ENCODE measurements at places on chromosomes 5 and 9.
A peak's percentile ranks its signal among the peaks of the same experiment; 100 is the strongest.

DNA sequence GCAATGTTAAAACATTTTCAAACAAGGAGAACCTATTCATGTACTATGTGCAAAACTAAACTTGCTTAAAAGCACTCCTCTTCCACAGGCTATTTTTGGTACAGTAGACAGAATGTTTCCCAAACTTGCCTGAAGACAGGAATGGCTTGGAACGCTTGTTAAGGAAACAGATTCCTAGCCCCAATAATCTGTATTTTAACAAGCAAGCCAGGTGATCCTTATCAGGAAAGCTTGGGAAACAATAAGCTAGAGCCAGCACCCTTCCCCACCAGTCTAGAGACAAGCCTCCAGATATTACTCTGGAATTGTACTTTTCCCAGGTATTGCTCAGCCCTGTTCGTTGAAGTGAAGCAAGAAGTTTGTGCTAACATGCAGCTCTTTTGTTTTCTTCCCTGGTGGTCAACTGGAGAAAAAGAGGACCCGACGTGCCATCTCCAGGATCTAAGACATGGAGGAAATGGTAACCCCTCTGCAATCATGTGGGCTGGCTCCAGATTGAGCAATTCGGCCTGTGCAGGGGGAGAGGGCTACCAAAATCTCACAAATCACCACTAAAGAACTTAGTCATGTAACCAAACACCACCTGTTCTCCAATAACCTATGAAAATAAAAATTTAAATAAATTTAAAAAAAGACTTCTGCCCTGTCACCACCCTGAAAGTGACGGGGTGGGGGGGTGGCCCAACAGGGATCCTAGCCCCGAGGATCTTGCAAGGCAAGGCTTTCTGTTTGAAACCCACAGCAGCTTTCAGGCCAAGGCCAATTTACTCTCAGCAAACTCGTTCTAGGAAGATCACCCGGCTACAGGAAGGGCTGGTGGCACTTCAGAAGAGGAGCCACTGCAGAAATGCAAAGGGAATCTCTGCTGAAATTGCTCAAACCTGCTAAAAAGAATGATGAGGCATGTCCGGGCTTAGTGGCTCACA lies 48.6 kb downstream of the SHB start:
- no peak for DNase-seq

GRCh38 chr9:34557426-34558321 lies 31.9 kb downstream of the CNTFR start:
- no peak for DNase-seq

GRCh38 chr9:6147846-6148245 lies 67.8 kb upstream of the IL33 start:
- DNase-seq: no peak

GRCh38 chr9:111455638-111456037 lies 28.5 kb downstream of the ECPAS start:
- DNase-seq: no peak

- no peak for DNase-seq
Observed at GRCh38 chr9:78971540-78971939, 600.2 kb upstream of the TLE4 start.

DNA sequence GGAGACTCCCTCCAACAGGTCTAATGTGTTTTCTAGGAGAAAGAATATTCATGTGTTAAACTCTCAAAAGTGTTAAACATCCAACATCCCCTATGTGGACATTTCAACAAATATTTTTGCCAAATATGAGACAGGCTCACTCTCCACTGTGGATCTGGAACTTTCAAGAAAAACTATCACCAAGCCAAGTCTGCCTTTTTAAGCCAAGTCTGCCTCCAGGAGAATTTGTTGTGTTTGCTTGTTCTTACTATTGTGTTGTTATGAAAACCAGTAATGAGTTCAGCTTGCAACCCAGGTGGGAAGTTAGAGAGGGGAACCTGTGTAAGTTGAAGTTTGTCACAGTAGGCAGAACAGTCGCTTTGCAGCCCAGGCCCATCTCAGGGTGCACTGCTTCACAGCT lies 228.1 kb downstream of the NFIB start:
- DNase-seq: no peak

DNA sequence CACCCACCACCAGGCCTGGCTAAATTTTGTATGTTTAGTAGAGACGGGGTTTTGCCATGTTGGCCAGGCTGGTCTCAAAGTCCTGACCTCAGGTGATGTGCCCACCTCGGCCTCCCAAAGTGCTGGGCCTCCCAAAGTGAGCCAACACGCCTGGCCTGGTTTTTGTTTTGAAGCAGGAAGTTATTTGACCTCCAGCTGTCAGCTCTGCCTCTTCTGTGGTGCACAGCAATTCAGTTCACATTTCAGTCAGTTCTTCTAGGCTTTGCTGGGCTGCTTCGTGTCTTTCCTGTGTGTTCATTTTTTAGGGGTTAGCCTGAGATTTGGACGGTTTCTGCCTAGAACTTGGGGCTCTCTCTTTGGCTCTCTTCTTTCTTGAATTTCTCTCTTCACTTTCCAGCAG lies 8.9 kb downstream of the LCN1 start:
- DNase-seq: peak; percentile 67

GRCh38 chr5:116382032-116382873 lies 192.4 kb downstream of the SEMA6A start:
- DNase-seq: no peak

GRCh38 chr5:138946241-138946623 lies 71.1 kb upstream of the LRRTM2 start:
- no peak for DNase-seq

DNA sequence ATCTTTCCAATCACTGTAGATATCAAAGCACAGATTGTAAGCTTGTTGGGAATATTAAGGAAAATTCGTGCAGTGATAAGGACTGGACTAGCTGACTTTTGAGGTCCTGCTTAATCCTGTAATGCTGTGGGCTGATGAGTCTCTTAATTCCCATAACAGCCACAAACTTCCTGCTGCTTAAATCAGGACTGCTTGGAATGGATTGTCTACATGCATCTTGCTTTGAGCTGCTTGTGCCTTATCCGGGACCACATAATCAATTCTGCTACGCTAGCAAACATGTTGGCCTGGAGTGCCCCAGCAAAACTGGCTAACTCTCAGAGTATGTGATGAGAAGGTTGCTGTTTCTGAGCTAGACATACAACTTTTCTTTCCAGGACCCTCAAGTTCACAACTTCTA lies 79.6 kb downstream of the SNCAIP start:
- no peak for DNase-seq

- DNase-seq: no peak
Observed at GRCh38 chr5:378301-378891, 56.9 kb downstream of the AHRR start.

DNA sequence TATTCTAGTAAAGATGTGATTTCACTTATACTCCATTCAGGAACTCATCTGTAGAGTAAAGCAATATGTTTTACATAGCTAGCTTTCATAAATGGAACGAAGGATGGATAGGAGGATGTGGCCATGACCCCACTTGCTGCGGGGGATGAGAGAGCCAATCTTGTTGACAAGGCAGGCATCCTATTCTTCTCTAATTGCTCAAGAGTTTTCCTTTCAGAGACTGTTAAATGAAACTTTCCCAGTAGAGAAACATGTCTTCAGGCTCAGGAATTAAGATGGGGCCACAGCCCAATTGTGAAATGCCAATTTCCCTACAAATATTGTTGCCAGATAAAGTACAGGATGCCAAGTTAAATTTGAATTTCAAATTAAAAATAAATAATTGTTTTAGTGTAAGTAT lies 196.2 kb upstream of the TUT7 start:
- no peak for DNase-seq

All from vagina (tissue), 2 donors.